Kidney glomerular epithelial cell (primary cell): ENCODE measurements at places on chromosomes 2 and 18.

DNA sequence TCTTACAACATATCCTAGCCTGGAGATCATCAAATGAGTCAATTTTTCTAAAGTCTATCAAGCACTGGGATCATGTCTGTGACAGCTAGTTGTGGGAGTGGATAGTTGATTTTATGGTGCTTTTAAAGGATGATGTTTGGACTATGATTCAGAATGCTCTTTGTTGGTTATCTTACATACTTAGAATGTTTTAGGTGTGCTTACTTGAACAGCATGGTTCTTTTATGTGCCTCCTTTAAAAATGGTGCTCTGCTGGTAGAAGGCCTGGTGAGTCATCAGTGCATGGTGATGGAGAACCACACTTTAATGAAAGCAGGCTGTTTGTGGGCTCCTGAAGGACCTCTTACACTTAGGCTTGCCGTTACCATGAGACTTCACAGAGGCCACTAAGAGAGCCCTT is 682.7 kb upstream of the FANCL start:
- DNase-seq = peak; percentile 81

DNA sequence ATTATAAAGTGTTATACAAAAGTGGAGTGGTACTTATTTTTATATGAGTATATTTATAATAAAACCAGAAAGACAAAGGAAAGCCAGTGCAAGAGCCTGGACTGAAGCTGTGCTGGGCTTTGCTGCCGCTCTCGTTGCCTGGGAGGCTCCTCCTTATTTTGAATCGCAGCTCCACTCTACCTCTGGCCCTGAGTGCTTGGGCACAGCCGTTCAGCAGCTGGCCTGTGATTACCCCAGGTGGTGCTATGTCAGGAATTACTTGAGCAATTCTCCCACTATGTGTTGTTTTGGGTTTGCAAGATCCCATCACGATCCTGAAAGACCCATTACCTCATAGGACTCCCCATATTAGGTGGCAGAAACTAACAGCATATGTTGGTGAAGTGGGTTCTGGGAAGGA is 53.0 kb upstream of the LCLAT1 start:
- DNase-seq = no peak

DNA sequence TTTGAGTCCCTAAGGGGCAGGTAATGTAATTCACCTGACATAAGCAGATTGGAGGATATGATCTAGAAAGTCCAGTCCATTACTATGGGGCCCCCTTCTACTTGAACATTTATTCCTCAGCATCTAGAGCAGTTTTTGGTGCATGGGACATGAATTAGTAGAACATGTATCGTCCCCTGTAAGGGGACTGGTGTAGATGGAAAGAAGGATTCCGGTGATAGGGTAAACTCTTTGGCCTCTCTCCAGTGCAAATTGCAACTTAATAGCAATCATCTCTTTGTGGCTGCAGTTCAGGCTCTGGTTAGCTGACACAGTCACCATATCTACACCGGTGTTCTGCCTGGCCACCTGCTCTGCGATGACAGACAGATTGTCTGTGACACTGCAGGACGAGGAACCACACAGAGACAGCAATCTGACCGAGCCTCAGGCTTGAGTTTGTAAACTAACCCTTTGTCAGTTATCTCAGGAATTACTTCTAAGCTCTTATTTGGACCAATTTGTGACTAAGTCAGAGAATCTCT is 6.4 kb upstream of the SLC8A1 start:
- no peak for DNase-seq

GRCh38 chr2:239895669-239896068 is 129.5 kb downstream of the NDUFA10 start:
- no peak for DNase-seq
